Uterus (tissue), 4 donors: ENCODE measurements at places on chromosomes 7 and 10. TPM values are rescaled to one million over a fixed set of nuclear protein-coding genes. Genes with fewer than 3 reads are reported as not detected.

Gene AKR1C3
- 35.6 TPM for total RNA-seq

Gene ANKRD1
- total RNA-seq = 0.64 TPM

Gene CPEB3
- 2.6 TPM for total RNA-seq

Gene OR6B1
- total RNA-seq = not detected

Gene PSD
- total RNA-seq = not detected

Gene NEBL
- 22.2 TPM for total RNA-seq

Gene RSPH10B2
- not detected for total RNA-seq

- H3K4me3 ChIP-seq = no peak overlapping the region
- no peak for DNase-seq
- H3K36me3 ChIP-seq = no peaks in the 10 kb centered on the region
- no peaks in the 10 kb centered on the region for H3K27me3 ChIP-seq
- H3K4me1 ChIP-seq = peaks cover 6% of the 10 kb centered on the region
These were observed 21.0 kb upstream of the ITGB1 start for GRCh38 chr10:32979041-32979440.

- H3K27ac ChIP-seq = no peak overlapping the region
- H3K36me3 ChIP-seq = no peaks in the 10 kb centered on the region
- no peaks in the 10 kb centered on the region for H3K4me1 ChIP-seq
- no peaks in the 10 kb centered on the region for H3K27me3 ChIP-seq
- no peak for DNase-seq
These were observed 305.7 kb downstream of the ELMO1 start for GRCh38 chr7:37142958-37143357.

DNA sequence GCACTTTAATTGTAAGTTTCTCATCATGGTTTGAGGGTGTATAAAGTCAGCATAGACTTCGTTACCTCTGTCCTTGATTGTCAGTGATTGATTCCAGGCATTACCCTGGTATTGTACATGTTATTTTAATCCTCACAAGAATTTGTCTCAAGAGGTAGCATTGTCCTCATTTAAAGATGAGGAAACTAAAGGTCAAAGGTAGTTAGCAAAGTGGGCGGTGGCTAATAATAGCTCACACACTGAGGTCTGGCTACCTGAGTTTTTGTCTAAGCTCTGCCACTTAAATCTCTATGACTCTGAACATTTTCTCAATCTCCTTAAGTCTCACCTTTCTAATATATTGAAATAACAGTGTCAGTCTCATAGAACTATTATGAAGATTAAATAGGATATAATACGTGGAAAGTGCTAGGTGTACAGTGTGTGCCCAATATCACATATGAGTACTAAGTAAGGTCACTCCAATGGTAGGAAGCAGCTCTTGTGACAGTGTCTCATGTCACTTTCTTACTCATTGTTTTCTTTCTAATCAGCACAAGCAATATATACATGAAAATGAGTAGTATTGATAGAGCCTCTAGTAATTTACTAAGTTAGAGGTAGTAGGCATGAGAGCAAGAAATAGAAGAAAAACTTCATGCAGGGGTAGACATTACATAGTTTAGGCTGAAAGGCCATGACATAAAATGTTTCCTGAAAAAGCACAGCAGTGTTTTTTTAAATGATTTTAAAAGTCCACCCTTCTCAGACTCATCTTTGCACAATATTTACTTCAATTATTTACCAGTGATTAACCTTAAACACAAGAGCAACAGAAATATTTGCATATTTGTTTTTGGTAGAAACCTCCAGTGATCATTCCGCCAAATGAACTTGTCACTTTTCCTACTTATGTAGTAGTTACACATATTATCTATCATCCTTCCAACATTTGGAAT lies 21.0 kb downstream of the AHR start:
- H3K4me3 ChIP-seq = no peak overlapping the region
- H3K4me1 ChIP-seq = no peaks in the 10 kb centered on the region
- H3K36me3 ChIP-seq = no peaks in the 10 kb centered on the region
- H3K27ac ChIP-seq = no peak overlapping the region

DNA sequence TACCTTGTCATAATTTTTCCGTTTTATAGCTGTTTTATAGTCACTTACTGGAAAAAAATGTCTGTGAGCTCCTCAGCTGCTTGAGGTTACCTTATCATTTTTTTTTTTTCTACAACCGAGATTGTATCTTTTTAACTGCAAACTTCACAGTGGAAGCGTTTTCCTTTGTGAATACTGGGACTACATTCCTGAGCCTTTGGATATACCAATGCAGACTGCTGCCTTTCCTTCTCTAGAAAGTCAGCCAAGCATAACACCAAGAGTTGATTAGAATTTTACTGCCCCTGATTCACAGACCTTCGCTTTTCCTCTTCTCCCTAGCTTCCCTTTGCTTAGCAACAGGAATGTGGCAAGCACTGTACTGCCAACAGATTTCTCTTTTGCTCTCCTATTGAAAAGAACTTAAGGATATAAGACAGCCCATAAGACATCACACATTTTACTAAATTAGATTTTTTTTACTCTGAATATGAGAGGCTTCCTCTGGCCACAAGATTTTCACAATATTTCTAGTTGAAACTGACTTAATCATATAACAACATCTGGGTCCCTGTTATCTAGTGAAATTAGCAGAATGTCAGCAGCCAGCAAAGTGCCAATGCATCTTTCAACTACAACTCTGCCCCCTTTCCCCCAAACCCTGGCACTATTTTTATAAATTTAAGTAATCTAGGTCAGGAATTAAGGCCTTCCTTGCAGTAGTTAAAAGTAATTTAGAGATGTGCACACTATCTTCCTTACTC lies 170.6 kb downstream of the PRKG1 start:
- H3K27me3 ChIP-seq = no peaks in the 10 kb centered on the region
- no peaks in the 10 kb centered on the region for H3K4me1 ChIP-seq
- DNase-seq = no peak
- no peak overlapping the region for H3K4me3 ChIP-seq
- H3K36me3 ChIP-seq = no peaks in the 10 kb centered on the region

DNA sequence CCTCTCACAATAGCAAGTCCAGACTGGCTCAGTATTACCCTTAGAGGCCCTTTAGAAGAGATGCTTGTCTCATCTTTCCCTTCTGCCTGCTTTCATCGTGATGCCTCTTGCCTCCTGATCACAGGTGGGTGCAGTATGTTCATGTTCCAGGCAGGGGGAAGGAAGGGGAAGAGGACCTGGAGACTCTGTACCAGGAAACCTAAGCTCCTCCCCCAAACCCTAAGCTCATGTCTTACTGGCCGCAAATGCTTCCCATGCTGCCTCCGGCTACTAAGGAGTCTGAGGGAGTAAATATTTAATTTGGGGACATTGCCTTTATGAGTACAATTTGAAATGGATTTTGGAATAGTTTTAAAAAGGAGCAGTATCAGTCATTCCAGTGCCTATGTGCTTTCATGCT lies 192.6 kb downstream of the CDCA7L start:
- H3K36me3 ChIP-seq = no peaks in the 10 kb centered on the region
- H3K4me1 ChIP-seq = no peaks in the 10 kb centered on the region
- no peaks in the 10 kb centered on the region for H3K27me3 ChIP-seq
- no peak overlapping the region for H3K27ac ChIP-seq
- no peak overlapping the region for H3K4me3 ChIP-seq

DNA sequence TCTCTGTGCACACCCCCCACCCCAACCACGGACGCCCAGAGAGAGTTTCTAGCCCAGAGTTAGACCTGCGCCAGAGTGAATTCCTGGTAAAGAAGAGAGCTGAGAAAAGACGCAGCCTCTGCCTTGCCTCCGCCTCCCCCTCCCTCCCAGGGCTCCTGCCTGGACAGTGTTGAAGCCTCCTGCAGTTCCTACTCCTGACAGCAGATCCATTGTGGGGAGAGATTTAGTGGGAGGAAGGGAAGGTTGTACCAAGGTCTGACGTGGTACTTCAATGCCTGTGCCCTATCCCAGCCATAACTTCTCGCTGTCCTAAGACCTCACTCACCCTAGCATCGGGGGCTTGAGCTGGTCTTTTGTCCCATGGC lies 952 bp downstream of the SRRM3 start:
- DNase-seq = no peak
- H3K27me3 ChIP-seq = no peaks in the 10 kb centered on the region
- no peak overlapping the region for H3K27ac ChIP-seq
- H3K36me3 ChIP-seq = no peaks in the 10 kb centered on the region
- H3K4me1 ChIP-seq = peaks cover 4% of the 10 kb centered on the region

DNA sequence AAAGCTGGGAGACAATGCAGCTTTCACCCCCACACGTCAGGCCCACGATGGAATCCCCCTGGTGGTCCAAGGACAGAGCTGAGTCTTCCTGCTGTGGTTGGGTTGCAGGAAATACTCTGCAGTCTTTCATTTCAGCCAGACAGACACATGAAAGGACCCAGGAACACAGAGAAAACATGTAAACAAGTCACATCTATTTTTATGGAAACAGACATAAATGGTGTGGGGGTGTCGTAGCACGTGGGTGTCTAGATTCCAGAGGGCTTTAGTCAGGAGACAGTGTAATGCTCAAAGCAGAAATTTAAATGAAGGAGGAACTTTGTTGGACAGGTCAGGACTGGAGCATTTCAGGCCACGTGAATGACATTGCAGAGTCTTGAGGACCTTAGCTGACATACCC lies 444.6 kb downstream of the SUGCT start:
- no peaks in the 10 kb centered on the region for H3K27me3 ChIP-seq
- peak overlapping the region; percentile 14 for H3K27ac ChIP-seq
- no peaks in the 10 kb centered on the region for H3K4me1 ChIP-seq
- no peak for DNase-seq
- no peaks in the 10 kb centered on the region for H3K36me3 ChIP-seq

GRCh38 chr10:63675171-63675570 lies 154.0 kb downstream of the REEP3 start:
- no peak overlapping the region for H3K27ac ChIP-seq
- no peaks in the 10 kb centered on the region for H3K27me3 ChIP-seq
- no peaks in the 10 kb centered on the region for H3K36me3 ChIP-seq
- H3K4me3 ChIP-seq = no peak overlapping the region
- no peaks in the 10 kb centered on the region for H3K4me1 ChIP-seq
- no peak for DNase-seq

- no peaks in the 10 kb centered on the region for H3K4me1 ChIP-seq
- H3K4me3 ChIP-seq = no peak overlapping the region
- no peaks in the 10 kb centered on the region for H3K27me3 ChIP-seq
- no peaks in the 10 kb centered on the region for H3K36me3 ChIP-seq
- no peak overlapping the region for H3K27ac ChIP-seq
These were observed 107.7 kb upstream of the ANK3 start for GRCh38 chr10:60497364-60497763.

DNA sequence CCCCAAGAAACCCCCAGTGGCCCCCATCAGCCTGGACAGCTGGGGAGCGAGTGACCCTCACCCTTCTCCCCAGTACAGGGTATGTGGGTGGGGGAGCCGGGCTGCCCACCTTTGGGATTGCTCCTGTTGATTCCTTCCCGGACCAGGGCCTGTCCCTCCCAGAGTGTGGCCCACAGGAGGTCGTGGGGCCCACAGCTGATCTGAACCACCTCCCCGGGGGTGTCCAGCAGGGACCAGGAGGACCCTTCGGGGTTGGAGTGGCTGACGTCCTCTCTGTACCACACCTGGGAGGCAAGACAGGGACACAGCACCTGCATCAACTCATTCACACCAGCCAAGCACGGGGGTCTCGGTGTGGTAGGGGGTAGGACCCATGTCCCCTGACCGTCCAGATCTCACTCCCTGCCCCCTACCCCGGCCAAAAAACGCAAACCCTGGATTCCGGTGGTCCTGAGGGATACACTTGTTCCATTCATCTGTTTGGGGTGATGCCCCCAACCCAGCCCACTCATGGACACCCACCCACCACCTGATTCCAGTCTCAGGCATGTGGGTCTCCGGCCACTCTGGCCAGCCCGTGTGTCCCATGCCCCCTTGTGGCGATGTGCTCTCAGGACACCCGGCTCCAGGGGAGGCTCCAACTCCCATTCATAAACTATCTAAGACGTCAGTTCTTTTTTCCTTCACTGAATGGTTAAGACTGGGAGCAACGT lies 10.9 kb downstream of the TECPR1 start:
- no peaks in the 10 kb centered on the region for H3K36me3 ChIP-seq
- no peak overlapping the region for H3K4me3 ChIP-seq
- no peaks in the 10 kb centered on the region for H3K4me1 ChIP-seq
- no peak overlapping the region for H3K27ac ChIP-seq
- H3K27me3 ChIP-seq = no peaks in the 10 kb centered on the region
- DNase-seq = no peak

DNA sequence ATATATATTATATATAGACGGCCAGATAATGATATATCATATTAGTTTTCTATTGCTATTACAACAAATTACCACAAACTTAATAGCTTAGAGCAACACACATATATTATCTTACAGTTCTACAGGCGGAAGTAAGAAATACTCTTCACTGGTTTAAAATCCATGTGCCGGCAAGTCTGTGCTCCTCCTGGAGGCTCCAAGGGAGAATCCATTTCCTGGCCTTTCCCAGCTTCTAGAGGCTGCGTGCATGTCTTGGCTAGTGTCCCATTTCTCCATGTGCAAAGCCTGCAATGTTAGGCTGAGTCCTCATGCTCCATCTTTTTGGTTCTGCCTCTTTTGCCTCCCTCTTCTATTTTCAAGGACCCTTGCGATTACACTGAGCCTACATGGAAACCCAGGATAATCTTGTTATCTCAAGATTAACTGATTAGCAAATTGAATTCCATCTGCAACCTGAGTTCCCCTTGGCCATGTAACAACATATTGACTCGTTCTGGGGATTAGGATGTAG lies 23.9 kb upstream of the PNLIPRP3 start:
- DNase-seq = no peak
- H3K36me3 ChIP-seq = no peaks in the 10 kb centered on the region
- no peaks in the 10 kb centered on the region for H3K27me3 ChIP-seq
- H3K27ac ChIP-seq = no peak overlapping the region
- H3K4me1 ChIP-seq = no peaks in the 10 kb centered on the region

DNA sequence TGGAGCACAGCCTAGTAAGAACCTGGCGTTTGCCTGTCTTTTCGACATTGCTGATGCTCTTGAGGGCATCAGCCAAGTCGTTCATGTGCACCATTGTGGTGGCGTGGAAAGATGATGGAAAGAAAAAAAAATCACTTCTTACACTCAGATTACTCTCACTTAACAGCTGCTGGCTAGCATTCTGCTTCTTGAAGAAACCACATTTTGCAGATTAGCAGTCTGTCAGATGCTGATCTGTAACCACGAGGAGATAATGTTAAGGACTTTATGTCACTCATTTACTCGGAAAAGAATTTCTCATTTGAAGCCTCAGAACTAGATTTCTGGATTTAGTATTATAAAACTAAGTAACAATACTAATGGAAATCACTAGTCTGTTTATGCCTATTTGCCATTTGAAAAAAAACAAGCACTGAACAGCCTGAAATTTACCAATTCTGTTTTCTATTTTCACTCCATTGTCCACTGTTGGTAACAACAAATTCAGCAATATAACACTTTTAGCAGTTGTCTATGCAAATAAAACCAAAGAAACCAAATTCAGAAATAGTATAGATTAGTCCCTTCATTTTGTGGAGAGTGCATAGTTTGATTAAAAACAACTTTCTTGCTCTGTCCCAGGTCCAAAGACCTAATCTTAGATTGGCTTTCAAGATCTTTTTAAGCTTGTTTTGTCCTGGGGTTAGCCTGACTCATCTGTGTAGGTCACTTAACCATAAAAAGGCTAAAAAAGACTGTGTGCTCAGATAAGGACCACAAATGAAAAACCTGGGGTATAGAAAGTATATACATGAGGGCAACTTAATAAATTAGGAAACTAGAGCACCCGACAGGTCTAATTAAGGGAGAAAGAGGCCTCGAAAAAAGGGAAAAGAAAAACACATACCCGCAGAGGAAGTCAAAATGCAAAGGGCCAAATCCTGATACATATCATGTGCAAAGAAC lies 67.5 kb downstream of the NT5C2 start:
- peak overlapping the region; percentile 40 for H3K27ac ChIP-seq
- H3K4me3 ChIP-seq = no peak overlapping the region
- H3K4me1 ChIP-seq = peaks cover 6% of the 10 kb centered on the region
- no peak for DNase-seq
- no peaks in the 10 kb centered on the region for H3K27me3 ChIP-seq
